ENCODE measurements at places on chromosomes 1 and 21.
A peak's percentile ranks its signal among the peaks of the same experiment; 100 is the strongest.

- no peak for DNase-seq
These were observed 7.5 kb downstream of the CRYBG2 start for GRCh38 chr1:26346274-26347033.

DNA sequence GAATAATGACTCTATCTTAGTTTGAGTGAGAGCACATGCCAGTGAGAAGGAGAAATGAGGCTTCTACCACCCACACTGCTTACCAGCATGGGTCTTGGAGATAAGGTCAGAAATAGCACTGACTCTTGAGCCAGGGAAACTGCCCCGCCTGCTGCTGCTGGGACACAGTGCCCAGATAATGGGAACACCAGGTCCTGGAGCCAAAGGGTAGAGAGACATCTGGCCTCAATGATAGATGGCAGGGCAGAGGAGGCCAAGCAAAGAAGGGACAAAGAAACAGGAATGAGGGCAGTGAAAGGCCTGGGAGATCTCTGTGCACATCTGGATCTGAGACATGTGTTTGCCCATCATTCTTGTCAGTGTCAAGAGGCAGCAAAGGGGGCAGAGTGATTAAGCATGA, 97.4 kb downstream of the MIS18A start:
- no peak for DNase-seq

DNA sequence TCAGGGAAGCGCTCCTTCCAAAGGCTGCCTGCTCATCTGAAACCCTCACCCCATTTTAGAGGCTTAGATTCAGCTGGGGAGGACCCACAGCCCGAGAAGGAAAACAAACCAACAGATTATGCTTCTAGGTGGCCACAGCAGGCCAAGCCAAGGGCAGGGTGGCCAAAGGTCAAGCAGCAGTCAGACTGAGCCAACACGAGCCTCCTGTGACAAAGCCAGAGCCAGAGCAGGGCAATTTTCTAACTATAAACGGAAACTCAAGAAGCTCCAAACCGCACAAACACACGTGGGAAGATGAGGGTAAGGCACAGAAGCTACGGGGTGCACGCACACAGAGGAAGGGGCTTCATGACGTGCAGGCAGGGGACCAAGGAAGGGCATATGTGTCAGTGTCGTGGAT, 64.1 kb downstream of the PLEKHA6 start:
- no peak for DNase-seq

DNA sequence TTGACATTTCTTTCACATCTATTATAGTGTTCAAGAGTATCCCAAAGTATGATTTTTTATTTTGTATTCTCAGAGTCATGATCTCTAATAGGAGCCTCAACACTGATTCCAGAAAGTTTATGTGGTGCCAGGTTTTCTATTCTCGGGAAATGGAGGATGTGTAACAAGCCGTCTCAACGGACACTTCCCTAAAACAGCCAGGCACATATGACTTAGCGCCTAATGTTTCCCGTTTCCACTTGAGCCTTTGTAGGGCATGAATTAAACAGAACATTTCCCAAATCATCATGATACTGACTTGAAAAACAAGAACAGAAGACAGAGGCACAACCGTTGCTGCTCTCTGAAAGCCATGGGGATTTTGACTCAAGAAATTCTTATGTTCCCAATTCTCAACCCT, 8.0 kb downstream of the CYYR1 start:
- DNase-seq, result no peak

- DNase-seq, result no peak
These were observed 925 bp upstream of the ARHGEF10L start for GRCh38 chr1:17538428-17539117.

- no peak for DNase-seq
These were observed 34.0 kb downstream of the PCSK9 start for GRCh38 chr1:55073187-55073916.

GRCh38 chr1:181169281-181169865, 80.9 kb downstream of the IER5 start:
- no peak for DNase-seq

GRCh38 chr21:34743831-34744230, 75.0 kb downstream of the CLIC6 start:
- no peak for DNase-seq

DNA sequence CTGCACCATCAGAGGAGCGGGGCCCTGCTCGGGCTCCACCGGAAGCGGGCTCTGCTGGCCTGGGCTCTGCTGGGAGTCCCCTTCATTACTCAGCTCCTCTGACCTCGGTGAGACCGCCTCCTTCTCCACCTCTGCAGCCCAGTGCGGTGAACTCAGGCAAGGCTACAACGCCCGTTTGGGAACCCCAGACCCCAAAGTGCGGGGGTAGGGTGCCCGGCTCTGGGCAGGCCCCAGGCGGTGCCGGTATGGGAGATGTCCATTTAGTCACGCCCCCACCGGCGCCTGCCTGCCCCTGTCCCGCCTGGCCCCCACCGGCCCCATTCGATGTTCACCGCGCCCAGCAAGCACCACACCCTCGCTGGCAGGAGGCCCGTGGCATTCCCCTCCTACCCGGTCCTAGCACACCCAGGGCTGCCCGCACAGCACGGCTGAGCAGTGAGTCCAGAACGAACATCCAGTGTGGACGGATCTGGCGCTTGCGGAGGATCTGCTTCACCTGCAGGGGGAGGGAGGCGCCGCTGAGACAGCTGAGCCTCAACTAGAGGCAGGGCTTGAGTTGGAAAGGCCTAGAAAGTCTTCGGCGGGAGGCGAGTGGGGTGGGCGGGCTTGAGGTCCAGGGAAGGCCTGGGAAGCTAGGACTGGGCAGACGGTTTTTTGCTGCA, 10.0 kb downstream of the MAP3K6 start:
- DNase-seq, result peak; percentile 78

DNA sequence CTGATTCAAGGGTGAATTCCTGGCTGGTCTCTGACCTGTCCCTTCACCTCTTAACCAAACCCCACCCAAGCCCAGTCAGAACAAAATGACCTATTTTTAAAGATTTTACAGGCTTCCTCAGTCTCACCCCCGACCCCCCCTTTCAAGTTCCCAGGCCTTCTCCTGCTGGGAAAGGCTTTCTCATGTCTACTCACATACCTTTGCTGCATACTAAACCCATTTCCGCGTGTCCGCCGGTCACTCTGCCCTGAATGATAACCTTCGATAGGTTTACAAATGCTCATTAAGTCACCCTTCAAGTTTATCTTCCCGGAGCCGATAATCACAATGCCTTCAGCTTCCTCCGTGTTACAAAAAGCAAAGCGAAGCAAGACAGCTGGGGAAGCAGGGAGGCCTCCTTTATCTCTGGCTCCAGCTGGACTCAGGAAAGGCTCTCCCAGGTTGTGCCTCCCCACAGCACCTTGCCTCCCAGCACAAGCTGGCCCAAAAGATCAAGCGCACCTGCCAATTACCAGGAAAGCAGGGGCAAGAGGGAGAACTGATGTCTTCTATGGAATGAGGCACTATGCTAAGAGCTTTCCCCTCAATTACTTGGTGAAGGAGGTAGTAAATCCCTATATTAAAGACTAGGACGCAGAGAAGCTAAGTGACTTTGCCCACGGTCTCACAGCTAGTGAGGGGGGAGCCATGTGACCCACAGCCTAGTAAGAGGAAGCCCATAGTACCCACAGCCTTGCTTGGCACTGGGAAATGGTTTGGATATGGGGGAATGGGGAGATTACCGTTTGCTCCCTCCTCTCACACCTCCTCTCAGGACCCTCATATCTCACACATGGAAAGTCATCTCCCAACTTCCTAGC, 15.9 kb downstream of the SMIM12 start:
- no peak for DNase-seq

DNA sequence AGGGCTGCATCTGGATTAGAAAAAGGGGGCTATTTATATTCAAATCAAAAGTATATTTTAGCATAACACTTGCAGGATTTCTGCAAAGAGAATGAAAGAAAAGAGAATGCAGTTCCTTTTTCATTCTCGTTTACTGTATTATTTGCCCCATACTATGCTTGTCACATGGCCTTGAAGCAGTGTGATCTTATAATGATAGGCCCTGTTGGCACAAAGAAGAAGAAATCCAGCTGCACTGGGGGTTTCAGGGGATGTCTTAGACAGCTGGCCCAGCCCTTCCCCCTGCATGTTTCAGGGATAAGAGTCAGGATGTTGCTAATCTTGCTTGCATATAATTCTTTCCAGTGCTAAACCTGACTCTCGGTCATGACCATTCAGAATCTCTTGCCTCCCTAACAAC, 369.5 kb downstream of the SEC16B start:
- DNase-seq, result no peak

GRCh38 chr1:232172563-232172962, 457.4 kb downstream of the SIPA1L2 start:
- DNase-seq, result no peak

GRCh38 chr1:41783189-41783639, 135.5 kb downstream of the HIVEP3 start:
- no peak for DNase-seq

DNA sequence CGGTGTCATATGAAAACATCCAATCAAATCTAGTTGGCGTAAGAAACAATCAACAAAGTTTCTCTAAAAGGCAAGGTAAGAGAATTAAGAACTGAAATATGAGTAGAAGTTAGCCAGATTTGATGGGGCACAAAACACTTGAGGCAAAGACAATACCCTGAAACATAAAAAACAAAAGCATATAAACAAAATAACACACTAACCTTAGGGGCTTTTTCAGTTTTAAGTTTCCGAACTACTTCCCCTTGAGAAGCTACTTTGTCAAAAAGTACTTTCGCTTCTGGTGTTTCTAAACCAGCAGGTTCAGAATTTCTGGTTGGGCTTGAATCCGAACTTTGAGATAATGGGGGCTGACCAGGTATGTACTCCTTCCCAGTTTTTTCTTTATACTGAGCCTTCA, 57.9 kb downstream of the EPRS1 start:
- no peak for DNase-seq

GRCh38 chr21:31526040-31526439, 133.5 kb upstream of the SOD1 start:
- DNase-seq, result no peak

- no peak for DNase-seq
These were observed 2.5 kb downstream of the CSDE1 start for GRCh38 chr1:114755006-114755931.

DNA sequence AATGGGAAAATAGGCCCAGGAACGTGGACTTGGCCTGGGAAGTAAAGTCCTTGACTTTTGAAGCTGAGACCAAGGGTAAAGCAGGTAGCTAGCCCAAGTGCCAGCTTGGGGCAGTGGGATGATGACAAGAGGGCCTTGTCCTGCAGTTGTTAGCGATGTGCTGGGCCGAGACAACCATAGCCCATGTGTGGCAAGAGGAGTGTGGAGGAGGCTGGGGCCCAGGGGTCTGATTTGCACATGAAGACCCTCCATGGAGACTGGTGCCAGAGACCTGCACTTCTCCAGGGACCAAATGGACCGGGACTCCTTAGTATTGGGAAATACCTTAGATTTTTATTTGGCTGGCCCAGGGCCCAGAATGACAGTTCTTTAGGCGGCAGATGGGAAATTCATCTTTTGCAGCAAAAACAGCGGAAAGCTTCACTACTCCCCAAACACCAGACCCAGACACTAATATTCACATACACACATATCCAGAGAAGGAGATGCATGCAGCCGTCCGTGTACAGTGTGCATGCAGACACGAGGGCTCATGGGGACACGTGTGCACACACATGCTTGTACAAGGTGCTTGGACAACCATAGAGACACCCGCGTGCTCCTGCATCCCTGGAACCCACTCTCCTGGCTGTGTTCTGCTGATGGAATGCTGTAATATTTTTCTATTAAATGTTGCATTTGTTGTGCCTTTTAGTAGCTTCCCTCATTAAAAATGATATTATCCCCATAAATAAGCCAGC, 78.1 kb upstream of the CSF3R start:
- no peak for DNase-seq

- DNase-seq, result peak; percentile 14
These were observed 56.9 kb downstream of the TP53BP2 start for GRCh38 chr1:223788746-223789415.

- no peak for DNase-seq
These were observed 300.3 kb downstream of the DSCAM start for GRCh38 chr21:40546647-40547046.

DNA sequence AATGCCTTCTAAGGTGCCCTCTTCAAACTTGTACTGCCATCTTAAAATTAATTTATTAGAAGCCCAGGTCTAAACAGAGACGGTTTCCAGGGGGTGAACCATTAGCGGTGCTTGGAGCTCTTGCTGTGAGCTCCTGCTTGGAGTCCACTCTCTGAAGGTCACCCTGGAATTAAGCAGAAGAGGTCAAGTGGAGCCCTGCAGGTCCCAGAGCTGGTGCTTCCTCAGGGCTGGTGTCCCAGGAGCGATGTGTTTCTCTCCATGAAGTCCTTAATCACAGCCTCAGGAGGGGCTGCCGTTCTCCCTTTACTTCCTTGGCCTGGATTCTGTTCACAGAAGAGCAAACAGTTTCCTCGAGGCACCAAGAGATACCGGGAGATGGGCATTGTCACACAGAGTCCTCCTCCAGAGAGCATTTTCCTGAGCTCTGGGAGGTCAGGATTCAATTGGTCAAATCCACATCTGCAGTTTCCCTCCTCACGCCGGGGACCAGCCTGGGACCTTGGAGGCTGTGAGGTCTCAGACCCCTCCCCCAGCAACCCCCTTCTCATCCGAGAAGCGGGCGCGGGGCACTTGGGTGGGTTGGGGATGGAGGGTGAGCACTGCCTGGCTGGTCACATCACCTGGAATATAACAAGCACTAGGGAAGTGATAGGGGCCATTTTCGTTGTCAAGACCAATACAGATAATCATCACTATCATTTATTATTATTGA, 310.4 kb downstream of the AJAP1 start:
- DNase-seq, result no peak

DNA sequence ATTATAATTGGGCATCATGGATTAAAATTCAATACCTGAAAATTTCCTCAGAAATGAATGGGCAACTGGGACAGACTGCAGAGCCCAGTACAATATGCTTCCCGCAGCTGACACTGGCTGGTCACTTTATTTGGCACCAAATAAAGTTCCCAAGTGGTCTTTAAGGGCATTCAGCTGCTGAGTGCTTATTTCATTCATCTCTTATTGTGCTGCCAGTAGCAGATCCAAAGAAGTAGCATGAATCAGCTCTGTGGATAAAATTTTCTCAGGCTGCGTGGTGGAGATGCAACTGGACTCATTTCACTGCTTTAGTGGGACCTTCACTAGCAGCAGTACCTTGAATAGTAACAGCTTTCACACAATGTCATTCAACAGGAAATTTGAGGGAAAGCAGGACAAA, 226.3 kb upstream of the ADGRL2 start:
- DNase-seq, result no peak

- peak; percentile 30 for DNase-seq
These were observed 59.6 kb downstream of the ABL2 start for GRCh38 chr1:179169616-179170467.

- DNase-seq, result no peak
These were observed 735 bp downstream of the NBL1 start for GRCh38 chr1:19644681-19645410.

Data from Karpas-422 (cell line).